Renal pelvis (tissue), 12 donors: ENCODE measurements at places on chromosomes 2 and 18. TPM values are rescaled to one million over a fixed set of nuclear protein-coding genes. Genes with fewer than 3 reads are reported as not detected.

DNA sequence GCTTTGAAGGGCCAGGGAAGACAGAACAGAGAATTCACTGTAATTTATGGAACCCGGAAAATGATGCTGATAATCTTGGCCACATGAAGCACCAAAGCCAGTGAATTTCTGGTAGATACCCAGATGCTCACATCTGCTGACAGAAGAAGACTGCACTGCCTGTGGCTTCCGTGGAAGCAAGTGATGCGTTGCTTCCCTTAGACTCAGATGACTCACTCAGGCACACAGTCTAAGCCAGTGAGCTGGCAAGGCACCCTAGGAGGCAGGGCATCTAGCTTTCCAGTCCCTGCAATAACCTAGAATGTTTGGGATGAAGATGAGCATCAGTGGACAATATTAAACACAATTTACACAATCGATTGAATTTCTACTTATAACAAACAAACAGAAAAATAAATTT lies 284.7 kb downstream of the CMPK2 start:
- no peak for DNase-seq

DNA sequence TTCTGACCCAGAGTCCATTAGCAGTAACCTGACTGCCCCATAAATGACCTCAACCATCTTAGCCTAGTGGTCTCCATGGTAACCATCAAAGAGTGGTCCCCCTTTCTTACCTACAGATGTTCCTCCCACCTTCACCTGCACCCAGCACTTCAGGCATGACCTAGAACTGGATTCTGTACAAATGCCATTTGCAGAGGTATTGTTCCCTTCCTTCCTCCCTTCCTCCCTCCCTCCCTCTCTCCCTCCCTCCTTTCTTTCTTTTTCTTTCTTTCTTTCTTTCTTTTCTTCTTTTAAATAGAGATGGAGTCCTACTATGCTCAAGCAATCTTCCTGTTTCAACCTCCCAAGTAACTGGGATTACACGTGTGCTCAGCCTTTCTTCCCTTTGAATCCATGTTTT lies 114.6 kb upstream of the SLC1A4 start:
- DNase-seq: no peak

GRCh38 chr18:51712821-51713220 lies 515.3 kb upstream of the MEX3C start:
- DNase-seq: no peak

- DNase-seq: no peak
Observed at GRCh38 chr2:3432693-3433338, 53.3 kb downstream of the TRAPPC12 start.

GRCh38 chr2:61924895-61925663 lies 19.6 kb downstream of the COMMD1 start:
- no peak for DNase-seq

DNA sequence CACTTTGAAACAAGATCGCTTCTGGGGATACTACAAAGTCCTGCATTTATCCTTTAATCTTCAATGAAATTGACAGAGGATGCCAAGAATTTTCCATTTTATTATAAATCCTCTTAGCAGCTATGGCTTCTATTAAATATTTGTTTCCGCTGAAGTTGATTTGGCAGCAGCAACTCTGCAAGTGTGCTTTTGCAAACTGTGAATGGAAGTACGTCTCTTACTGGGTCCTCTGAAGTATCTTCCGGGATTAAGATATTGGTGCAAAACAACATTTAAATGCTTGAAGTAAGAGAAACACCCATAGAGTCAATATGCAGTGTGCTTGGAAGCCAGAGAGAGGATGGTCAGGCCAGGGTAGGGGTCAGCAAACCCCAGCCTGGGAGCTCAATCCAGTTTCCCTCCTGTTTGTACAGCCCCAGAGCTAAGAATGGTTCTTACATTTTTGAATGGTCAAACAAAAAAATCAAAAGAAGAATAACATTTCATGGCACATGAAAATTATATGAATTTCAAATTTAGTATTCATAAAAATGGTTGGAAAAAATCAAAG lies 13.6 kb downstream of the CCDC68 start:
- DNase-seq: no peak

Gene IL36B
- polyA plus RNA-seq: not detected
